ENCODE measurements at places on chromosomes 12 and 14.

DNA sequence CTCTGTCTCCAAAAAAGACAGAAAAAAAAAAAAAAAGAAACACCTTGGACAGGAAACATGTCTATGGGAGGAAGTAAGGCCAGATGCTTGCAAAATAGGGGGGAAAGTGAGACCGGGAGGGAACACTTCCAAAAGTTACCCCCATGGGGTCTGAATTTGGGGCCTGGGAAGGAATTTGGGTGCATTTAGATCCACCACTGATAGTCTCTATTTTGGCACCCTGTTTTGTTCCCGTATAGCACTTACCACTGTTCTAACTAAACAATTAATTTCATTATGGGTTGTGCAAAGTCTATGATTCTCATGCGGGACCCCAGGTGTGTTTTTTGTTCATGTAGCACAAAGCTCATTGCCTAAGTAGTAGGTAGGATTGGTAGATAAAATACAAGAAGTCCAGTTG lies 1.4 kb upstream of the MLEC start:
- DNase-seq: no peak

DNA sequence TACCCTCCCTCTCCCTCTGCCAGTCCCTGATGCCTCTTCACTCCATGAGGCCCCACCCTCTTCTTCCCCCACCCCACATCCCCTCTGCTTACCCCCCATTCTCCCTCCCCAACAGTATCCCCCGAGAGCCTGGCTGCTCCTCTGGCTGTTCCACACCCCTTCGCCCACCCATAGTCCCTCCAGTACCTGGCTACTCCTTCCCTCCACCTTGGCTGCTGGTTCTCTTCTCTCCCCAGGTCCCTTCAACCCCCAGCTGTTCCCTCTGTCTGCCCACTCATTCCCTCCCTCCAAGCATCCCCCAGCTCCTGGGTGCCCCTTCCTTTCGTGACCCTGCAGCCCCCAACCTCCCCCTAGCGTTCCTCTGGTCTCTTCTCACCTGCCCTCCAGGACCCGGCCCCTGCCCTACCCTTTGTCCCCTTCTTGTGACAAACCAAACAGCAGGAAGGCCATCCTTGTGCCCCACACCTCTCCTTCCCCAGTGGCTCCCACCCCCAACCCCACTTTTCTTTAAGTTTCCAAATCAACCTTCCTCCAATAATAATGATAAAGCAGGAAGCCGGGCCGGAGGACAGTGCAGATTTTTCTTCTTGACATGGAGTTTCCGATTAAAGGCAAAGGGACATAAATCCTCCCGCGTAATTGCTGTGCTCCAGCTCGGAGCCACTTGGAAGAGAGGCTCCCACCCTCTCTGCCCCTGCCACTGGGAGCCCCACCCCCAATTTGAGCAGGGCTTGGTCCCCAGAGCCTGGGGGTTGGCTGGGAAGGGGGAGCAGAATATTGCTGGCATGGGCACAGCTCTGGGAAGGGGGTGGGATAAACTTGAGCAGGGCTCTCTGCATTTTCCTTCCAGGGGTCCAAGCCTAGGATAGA lies 40.0 kb downstream of the SMUG1 start:
- DNase-seq: no peak

- DNase-seq: no peak
These were observed 32.5 kb upstream of the MYRFL start for GRCh38 chr12:69792533-69792932.

GRCh38 chr14:101119830-101120571 lies 216.5 kb upstream of the RTL1 start:
- DNase-seq: no peak

- no peak for DNase-seq
These were observed 267.7 kb downstream of the MED13L start for GRCh38 chr12:116009805-116010204.

Measured in DMS79 treated with DMSO at 0.1 percent for 48 hours (cell line).